Cortex of kidney (tissue), 1 donor: ENCODE measurements at places on chromosomes 3 and 15.

- DNase-seq = no peak
These were observed 24.5 kb upstream of the BFSP2 start for GRCh38 chr3:133375403-133375745.

- no peak for DNase-seq
These were observed 140.7 kb downstream of the IMPG2 start for GRCh38 chr3:101179637-101180036.

DNA sequence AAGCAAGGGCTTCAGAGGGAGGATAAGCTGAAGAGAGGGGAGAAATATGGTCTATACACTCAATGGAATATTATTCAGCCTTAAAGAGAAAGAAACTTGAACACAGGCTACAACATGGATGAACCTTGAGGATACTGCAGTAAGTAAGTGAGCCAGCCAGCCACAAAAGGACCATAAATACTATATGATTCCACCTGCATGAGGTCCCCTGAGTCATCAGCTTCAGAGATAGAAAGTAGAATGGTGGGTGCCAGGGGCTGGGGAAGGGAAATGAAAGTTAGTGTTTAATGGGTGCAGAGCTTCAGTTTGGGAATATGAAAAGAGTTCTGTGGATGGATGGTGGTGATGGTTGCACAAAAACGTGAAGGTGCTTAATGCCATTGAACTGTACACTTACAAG lies 68.4 kb upstream of the SEC13 start:
- DNase-seq = no peak

GRCh38 chr3:62939707-62940106 lies 64.5 kb upstream of the CADPS start:
- DNase-seq = no peak

DNA sequence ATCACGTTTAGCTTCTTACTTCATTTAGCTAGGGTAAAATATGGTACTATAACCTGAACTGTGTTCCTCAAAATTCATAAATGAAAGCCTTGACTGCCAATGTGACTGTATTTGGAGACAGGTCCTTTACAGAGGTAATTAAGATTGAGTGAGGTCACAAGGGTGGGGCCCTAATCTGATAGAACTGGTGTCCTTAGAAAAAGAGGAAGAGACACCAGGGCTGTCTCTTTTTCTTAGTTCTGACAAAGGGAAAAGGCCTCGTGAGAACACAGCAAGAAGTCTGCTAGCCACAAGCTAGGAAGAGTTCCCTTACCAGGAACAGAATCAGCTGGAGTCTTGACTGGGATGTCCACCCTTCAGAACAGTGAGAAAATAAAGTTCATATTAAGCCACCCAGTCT lies 162.7 kb downstream of the GMNC start:
- no peak for DNase-seq

GRCh38 chr3:109137761-109138160 lies 1.2 kb downstream of the C3orf85 start:
- no peak for DNase-seq
